Stimulated activated CD4-positive, alpha-beta T cell treated with anti-CD3 and anti-CD28 coated beads, TNF-alpha, amount 100 ng/mL, for 4 hours (primary cell): ENCODE measurements at places on chromosomes 4 and X.

- DNase-seq: no peak
Observed at GRCh38 chr4:118745357-118745756, 60.2 kb downstream of the METTL14 start.

DNA sequence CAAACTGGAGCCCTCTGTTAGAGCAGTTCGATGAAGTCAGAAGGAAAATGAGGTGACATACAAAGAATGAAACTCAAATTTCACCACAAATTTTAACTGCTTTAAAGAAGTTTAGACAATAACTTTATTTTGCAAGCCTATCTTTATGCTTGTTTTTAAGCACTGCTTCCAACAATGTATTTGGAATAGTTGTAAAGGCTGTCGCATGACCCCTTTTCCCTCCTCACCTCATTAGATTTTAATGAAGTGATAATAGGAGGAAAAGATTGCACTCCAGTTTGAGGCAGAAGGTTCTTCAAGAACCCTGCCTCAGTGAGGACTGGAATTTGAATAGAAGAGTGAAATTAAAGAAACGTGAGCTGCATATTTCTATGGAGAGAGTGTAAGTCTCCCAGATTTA, 386.1 kb upstream of the NR3C2 start:
- DNase-seq: no peak

DNA sequence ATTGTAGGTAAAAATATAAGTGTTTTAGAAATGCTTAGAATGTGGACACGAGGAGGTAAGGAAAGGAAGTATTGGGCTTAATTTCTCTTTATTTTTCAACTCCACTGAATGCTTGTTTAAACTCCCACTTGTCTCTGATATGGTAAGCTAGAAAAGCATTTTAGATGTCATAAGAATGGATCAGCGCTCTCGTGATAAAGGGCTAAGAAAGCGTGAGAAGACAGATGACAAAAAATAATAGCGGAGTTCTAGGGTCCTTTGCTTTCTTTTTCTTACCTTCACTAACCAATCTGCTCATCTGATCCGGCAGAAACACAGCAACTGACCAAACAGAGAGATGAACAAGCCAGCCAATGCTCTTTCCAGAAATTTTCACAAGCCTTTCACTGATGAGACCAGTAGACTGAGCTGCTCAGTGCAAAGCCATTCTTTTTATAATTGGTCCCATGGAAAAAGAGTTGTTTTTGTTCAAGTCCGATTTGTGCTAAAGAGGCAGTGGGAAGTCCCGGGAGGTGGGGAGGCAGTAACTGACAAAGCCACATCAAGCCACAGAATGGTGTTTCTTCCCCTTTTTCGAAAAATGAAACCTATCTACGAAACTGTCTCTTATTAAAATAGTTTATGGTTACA, at the start of gene TASL:
TASL (minus strand) TSS at position 405 of the 630 bp plus-strand sequence. CDS start 17,411 bp downstream, outside the sequence.
- no peak for DNase-seq

DNA sequence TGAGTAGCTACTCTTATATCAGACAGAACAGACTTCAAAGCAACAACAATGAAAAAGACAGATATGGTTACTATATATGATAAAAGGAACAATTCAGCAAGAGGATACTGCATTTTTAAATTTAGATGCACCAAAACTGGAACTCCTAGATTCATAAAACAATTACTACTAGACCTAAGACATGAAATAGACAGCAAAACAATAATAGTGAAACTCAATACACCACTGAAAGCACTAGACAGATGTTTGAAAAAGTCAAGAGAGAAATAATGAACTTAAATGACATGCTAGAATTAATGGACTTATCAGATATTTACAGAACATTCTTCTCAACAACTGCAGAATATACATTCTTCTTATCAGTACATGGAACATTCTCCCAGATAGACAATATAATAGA, 99.5 kb upstream of the ITM2A start:
- DNase-seq: no peak

DNA sequence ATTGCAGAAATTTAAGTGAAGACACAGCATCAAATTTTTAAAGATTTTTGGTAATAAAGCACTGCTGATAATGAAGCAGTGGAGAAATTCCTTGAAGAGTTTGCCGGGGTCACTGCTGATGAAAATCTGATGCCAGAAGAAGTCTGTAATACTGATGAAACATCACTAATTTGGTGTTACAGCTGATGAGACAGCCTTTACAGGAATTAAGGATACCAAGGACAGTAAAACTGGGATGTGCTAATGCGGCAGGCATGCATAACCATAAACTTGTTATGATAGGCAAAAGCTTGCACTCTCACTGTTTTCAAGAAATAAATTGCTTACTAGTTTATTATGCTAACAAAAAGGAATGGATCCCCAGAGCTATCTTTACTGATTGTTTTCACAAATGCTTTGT, 52.9 kb upstream of the VEGFC start:
- DNase-seq: no peak
